ENCODE measurements at places on chromosomes 5 and 9. TPM values are rescaled to one million over a fixed set of nuclear protein-coding genes. Genes with fewer than 3 reads are reported as not detected.

FBXO38 gene
- total RNA-seq = 60.7 TPM

SMC5 gene
- total RNA-seq = 23.3 TPM

FAM53C gene
- 39.1 TPM for total RNA-seq

SPATA31D4 gene
- not detected for total RNA-seq

FGF1 gene
- total RNA-seq = 117 TPM

SPINK7 gene
- not detected for total RNA-seq

TNFSF8 gene
- total RNA-seq = 2.0 TPM

BARX1 gene
- total RNA-seq = not detected

IGIP gene
- total RNA-seq = 28.3 TPM

SPINK1 gene
- total RNA-seq = 0.44 TPM

CD274 gene
- 2.2 TPM for total RNA-seq

DNA sequence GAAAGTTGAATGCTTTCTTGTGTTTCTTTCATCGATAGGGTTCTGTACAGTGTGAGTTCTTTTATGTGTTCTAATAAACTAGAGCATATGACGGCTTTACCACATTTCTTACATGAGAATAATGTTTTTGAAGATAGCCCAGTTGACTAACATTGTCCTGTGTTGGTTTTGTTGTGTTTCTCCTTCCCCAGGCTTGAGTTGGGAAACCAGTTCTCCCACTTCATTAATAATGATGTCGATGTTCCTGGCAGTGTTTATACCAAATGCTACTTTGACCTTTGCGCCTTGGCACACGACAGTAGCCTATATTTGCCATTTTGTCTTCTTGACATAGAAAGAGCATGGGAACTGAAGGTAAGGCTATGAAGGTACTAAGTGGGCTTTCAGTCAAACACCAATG lies 14.4 kb upstream of the ZNF782 start:
- no peak overlapping the region for H3K4me3 ChIP-seq
- H3K27ac ChIP-seq = no peak overlapping the region
- H3K4me1 ChIP-seq = no peaks in the 10 kb centered on the region
- no peaks in the 10 kb centered on the region for H3K27me3 ChIP-seq
- no peaks in the 10 kb centered on the region for H3K36me3 ChIP-seq
- DNase-seq = no peak

- no peaks in the 10 kb centered on the region for H3K36me3 ChIP-seq
- H3K4me1 ChIP-seq = no peaks in the 10 kb centered on the region
- no peak overlapping the region for H3K27ac ChIP-seq
- H3K27me3 ChIP-seq = peaks cover 17% of the 10 kb centered on the region
- DNase-seq = no peak
Observed at GRCh38 chr9:19787672-19788071, 1.2 kb downstream of the SLC24A2 start.

GRCh38 chr5:180170810-180171567 lies 38.0 kb downstream of the RASGEF1C start:
- H3K4me3 ChIP-seq = peak overlapping the region; percentile 11
- peak overlapping the region; percentile 98 for H3K27ac ChIP-seq
- H3K4me1 ChIP-seq = no peaks in the 10 kb centered on the region
- H3K36me3 ChIP-seq = no peaks in the 10 kb centered on the region
- no peaks in the 10 kb centered on the region for H3K27me3 ChIP-seq

GRCh38 chr9:2234371-2234893 lies 219.3 kb downstream of the SMARCA2 start:
- no peaks in the 10 kb centered on the region for H3K4me1 ChIP-seq
- no peak for DNase-seq
- no peak overlapping the region for H3K4me3 ChIP-seq
- H3K36me3 ChIP-seq = no peaks in the 10 kb centered on the region
- no peaks in the 10 kb centered on the region for H3K27me3 ChIP-seq

DNA sequence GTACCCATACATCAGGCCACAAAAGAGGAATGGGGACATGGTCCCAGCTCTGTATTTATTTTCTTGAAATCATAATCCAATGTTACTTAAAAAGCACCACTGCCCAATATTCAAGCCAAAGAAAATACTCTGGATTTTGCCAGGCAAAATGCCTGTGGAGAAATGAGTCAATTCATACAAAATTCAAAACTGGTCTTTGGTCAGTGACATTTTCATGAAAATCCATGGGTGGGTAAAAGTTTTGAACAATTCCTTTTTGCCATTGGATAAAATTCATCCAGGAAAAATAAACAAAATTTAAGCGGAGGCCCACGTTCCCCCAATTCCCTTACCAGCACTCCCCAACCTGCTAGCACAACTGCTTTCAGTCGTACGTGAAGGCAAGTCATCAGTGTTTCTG lies 186.2 kb downstream of the GLIS3 start:
- no peaks in the 10 kb centered on the region for H3K27me3 ChIP-seq
- H3K36me3 ChIP-seq = no peaks in the 10 kb centered on the region
- H3K4me3 ChIP-seq = no peak overlapping the region

DNA sequence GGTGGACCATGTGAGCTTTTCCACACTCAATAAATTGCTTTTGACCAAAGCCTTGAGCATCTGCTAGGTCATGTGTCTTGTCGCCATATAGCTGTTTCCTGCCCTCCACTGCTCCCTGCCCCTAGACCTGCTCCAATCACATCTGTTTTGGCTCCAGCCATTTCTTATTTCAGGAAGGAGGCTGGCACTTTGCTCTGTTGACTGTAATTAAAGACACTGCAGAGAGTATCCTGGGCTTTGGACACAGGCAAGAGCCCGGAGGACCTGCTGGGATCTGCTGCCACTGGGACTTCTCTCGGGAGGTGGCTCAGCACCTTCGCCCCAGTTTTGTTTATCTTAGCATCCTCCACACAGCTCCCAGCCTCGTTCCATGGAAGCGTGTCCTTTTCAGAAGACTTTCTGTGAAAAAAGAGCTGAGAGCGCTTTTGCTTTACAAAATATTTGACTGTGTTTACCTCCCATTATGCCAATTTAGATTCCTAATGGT lies 153.2 kb downstream of the MED10 start:
- no peak for DNase-seq
- H3K36me3 ChIP-seq = no peaks in the 10 kb centered on the region

DNA sequence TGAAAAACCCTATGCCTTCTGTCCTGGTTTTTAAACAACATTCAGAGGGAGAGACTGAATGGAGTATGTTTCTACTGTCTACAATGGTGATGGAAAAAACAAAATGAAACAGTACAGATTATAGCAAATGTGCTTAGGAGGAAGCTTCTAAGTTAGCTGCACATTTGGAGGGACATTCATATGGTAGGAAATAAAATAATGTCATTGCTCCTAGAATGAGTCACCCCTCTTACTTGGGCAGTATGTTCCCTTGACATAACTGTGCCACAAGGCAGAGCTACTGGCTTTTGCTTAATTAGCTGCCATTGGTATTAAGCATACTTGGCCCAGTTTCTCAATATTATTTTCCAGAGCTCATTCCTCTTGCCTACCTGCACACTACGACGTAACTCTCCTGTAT lies 128.9 kb downstream of the GDNF start:
- no peaks in the 10 kb centered on the region for H3K27me3 ChIP-seq
- no peak for DNase-seq
- no peaks in the 10 kb centered on the region for H3K36me3 ChIP-seq
- H3K4me3 ChIP-seq = no peak overlapping the region
- H3K27ac ChIP-seq = no peak overlapping the region

GRCh38 chr9:37034305-37034937 lies 353 bp upstream of the PAX5 start:
- peak overlapping the region; percentile 68 for H3K27ac ChIP-seq
- peak overlapping the region; percentile 29 for H3K4me3 ChIP-seq
- no peaks in the 10 kb centered on the region for H3K36me3 ChIP-seq
- peaks cover 7% of the 10 kb centered on the region for H3K27me3 ChIP-seq

GRCh38 chr9:133428617-133429101 lies 6.5 kb downstream of the ADAMTS13 start:
- no peaks in the 10 kb centered on the region for H3K27me3 ChIP-seq
- peaks cover 20% of the 10 kb centered on the region for H3K4me1 ChIP-seq
- H3K4me3 ChIP-seq = peak overlapping the region; percentile 21
- no peaks in the 10 kb centered on the region for H3K36me3 ChIP-seq
- H3K27ac ChIP-seq = no peak overlapping the region
- no peak for DNase-seq

GRCh38 chr5:71832812-71833715 lies 114.0 kb downstream of the CARTPT start:
- H3K36me3 ChIP-seq = no peaks in the 10 kb centered on the region
- no peak overlapping the region for H3K4me3 ChIP-seq
- H3K27me3 ChIP-seq = no peaks in the 10 kb centered on the region

DNA sequence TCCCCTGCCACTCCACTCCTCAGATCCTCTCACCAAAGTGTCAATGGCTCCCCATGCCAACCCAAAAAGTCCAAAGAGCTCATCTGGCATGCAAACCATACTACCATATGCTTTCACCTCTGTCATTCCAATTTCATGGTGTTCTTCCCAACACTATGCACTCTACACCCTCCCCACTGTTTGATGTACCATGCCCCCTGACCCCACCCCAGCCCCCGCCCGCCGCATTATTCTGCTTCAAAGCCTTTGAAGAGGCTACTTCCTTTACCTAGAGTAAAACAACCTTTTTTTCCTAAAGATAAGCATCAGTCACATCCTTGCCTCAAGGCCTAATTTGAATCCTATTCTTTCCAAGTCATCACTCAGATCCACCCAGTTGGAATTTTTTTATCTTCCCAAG lies 226.3 kb downstream of the DEPDC1B start:
- H3K4me1 ChIP-seq = no peaks in the 10 kb centered on the region
- H3K36me3 ChIP-seq = no peaks in the 10 kb centered on the region
- no peak for DNase-seq
- no peak overlapping the region for H3K27ac ChIP-seq

- no peaks in the 10 kb centered on the region for H3K4me1 ChIP-seq
- peaks cover 92% of the 10 kb centered on the region for H3K36me3 ChIP-seq
- H3K27ac ChIP-seq = no peak overlapping the region
- H3K27me3 ChIP-seq = no peaks in the 10 kb centered on the region
Observed at GRCh38 chr5:884345-885126, 8.1 kb downstream of the BRD9 start.

DNA sequence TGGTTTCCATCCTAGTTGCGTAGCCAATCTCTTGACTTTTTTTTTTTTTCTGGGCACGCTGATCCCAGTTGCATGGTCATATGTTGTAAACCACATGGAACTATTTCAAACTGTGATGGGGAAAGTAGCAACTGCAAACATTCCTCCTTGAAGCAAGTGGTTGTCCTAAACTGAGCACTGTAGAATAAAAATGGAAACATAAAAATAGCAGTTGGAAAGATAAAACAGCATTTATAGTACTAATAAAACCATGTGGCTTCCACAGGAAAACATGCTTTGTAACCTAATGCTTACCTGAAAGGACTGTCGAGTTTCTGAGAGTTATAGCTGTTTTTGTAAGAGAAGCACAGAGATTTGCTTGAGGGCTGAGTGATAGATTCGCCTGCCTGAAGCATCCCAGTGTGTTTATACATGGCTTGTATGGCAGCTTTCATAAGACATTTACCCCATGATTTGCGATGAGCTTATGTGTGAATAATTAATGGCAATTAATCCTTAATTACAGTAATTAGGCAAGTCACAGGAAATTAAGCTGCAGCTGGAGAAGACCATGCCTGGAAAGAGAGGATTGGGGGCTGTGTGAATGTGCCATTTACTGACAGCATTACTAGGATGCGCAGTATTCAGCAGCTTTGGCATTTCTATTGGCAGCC lies 136.5 kb downstream of the PBX3 start:
- no peaks in the 10 kb centered on the region for H3K36me3 ChIP-seq
- H3K4me3 ChIP-seq = no peak overlapping the region
- H3K27me3 ChIP-seq = no peaks in the 10 kb centered on the region
- no peaks in the 10 kb centered on the region for H3K4me1 ChIP-seq
- DNase-seq = no peak

- no peak overlapping the region for H3K4me3 ChIP-seq
- no peaks in the 10 kb centered on the region for H3K27me3 ChIP-seq
- H3K4me1 ChIP-seq = peaks cover 43% of the 10 kb centered on the region
- H3K36me3 ChIP-seq = no peaks in the 10 kb centered on the region
- peak overlapping the region; percentile 50 for H3K27ac ChIP-seq
- no peak for DNase-seq
Observed at GRCh38 chr5:139681466-139681865, 33.3 kb downstream of the CXXC5 start.

GRCh38 chr5:116492776-116493175 lies 81.8 kb downstream of the SEMA6A start:
- H3K27me3 ChIP-seq = no peaks in the 10 kb centered on the region
- H3K4me1 ChIP-seq = peaks cover 9% of the 10 kb centered on the region
- DNase-seq = no peak
- H3K36me3 ChIP-seq = no peaks in the 10 kb centered on the region
- H3K27ac ChIP-seq = peak overlapping the region; percentile 65
- H3K4me3 ChIP-seq = no peak overlapping the region

DNA sequence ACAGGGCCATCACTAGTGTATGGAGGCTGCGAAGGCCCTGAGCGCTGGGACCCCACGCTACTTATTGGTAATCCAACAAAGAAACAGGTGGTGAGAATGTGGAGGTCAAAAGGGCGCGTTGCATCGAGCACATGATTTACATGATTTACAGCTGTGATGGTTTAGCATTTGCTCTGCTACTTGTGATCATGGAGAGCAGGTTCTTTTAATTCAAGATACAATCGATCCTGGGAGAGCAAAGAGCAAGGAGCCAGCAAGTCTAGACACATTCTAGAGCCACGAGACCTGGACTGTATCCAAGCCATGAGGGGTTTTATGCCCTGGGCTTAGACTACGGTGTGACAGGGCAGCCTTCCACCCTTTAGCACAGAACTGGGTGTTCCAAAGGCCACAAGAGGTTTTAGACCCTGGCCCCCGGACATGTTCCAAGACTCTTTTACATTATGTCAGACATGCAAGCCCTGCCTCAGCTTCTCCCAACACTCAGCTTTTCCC lies 47.0 kb upstream of the CLK4 start:
- no peaks in the 10 kb centered on the region for H3K4me1 ChIP-seq
- no peak overlapping the region for H3K27ac ChIP-seq
- DNase-seq = no peak

DNA sequence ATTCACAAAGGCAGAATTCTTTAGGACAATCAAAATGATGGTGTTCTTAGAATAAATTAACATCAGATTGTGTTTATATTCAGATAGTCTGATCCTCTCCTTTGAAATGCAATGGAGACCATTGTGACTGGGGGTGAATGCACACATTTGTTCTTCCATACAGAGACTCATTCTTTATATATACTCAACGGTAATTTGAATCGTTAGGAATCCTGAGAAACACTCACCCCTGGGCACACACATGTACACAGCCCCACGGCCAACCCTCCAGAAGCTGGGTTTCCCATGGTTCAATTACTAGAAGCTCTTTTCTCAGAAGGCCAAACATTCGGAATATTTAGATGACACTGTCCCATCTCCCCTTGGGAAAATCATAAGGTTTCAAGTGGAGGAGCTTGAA lies 57.5 kb upstream of the EPB41L4B start:
- H3K36me3 ChIP-seq = no peaks in the 10 kb centered on the region
- no peak overlapping the region for H3K4me3 ChIP-seq
- H3K4me1 ChIP-seq = no peaks in the 10 kb centered on the region

GRCh38 chr5:125750861-125751186 lies 672.4 kb upstream of the GRAMD2B start:
- no peak overlapping the region for H3K27ac ChIP-seq
- H3K4me1 ChIP-seq = no peaks in the 10 kb centered on the region
- H3K36me3 ChIP-seq = no peaks in the 10 kb centered on the region
- H3K4me3 ChIP-seq = no peak overlapping the region
- DNase-seq = no peak
- H3K27me3 ChIP-seq = no peaks in the 10 kb centered on the region

Data from tibial nerve (tissue), 4 donors.